ENCODE measurements at places on chromosomes 16 and 17. TPM values are rescaled to one million over a fixed set of nuclear protein-coding genes. Genes with fewer than 3 reads are reported as not detected.

The SOCS1 gene
- 1.7 TPM for total RNA-seq

The GINS2 gene
- 31.6 TPM for total RNA-seq

The SNRNP25 gene
- 75.6 TPM for total RNA-seq

The NPIPB12 gene
- total RNA-seq = 26.0 TPM

The EVPLL gene
- not detected for total RNA-seq

The COASY gene
- total RNA-seq = 104 TPM
